ENCODE measurements at places on chromosomes 11 and 22.

GRCh38 chr11:34425867-34426266 lies 12.9 kb upstream of the CAT start:
- no peak for DNase-seq

DNA sequence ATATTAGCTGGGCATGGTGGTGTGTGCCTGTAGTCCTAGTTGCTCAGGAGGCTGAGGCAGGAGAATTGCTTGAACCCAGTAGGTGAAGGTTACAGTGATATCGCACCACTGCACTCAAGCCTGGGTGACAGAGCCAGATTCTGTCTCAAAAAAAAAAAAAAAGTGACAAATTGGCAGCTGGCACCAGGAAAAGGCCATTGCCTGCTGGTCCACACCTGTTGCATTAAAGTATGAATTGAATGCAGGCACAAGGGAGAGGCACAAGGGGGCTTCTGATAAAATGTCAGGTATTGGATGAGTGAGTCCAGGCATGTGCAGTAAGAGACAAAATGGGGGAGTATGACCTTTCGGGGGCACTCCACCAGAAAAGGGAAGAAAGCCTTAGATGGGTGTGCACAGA lies 28.2 kb downstream of the ZNF70 start:
- DNase-seq, result no peak

- DNase-seq, result no peak
Measured at GRCh38 chr22:41620589-41621098, at the start of gene DESI1. Gene DESI1, minus strand, starts transcription at chr22:41621043. Its CDS starts 204 bp downstream, at chr22:41620839.

- no peak for DNase-seq
Measured at GRCh38 chr22:46595545-46595944, 24.6 kb upstream of the GRAMD4 start.

GRCh38 chr11:20022363-20023081 lies 137.8 kb downstream of the DBX1 start:
- DNase-seq, result no peak

DNA sequence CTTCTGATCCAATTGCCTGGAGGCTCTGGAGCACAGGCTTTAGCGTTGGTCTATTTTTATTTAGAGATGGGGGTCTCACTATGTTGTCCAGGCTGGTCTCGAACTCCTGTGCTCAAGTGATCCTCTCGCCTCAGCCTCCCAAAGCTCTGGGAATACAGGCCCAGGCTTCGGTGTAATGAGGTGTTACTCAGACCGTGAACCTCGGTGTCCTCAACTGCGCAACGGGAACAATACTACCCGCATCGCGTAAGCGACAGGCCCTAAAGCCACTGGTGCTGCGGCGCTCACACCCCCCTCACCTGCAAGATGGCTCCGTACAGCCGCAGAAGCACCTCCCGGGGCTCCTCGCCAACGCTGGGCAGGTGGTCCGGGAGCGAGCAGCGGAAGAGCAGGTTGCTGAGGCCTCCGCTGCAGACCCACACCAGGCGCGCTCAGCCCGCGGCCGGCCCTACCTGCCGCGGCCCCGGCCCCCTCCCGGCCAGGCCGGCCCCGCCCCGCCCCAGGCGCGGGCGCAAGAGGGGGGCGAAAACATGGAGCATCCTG lies 628 bp downstream of the CHKB start:
- DNase-seq, result no peak

GRCh38 chr11:4619514-4619913 lies 11.5 kb upstream of the TRIM68 start:
- no peak for DNase-seq

DNA sequence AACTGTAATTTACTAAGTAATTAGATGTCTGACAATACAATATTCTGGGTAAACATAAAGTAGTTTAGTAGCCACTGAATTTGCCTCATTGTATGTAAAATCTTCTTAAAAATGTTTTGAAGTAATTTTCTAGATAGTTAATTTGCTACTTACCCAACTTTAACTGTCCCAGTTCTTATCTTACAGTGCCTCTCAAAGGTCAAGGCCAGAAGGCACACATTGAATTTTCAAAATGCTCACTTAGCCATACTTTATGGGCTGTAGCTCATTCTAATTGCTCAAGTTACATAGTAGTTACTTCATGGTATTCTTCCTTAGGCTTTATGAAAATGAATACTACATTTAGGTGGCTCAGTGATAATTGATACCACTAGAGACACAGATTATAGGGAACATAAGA lies 666.6 kb downstream of the CNTN5 start:
- no peak for DNase-seq

GRCh38 chr11:32030875-32031503 lies 59.9 kb upstream of the RCN1 start:
- DNase-seq, result no peak

- DNase-seq, result no peak
Measured at GRCh38 chr11:3008746-3009336, 16.7 kb upstream of the NAP1L4 start.

DNA sequence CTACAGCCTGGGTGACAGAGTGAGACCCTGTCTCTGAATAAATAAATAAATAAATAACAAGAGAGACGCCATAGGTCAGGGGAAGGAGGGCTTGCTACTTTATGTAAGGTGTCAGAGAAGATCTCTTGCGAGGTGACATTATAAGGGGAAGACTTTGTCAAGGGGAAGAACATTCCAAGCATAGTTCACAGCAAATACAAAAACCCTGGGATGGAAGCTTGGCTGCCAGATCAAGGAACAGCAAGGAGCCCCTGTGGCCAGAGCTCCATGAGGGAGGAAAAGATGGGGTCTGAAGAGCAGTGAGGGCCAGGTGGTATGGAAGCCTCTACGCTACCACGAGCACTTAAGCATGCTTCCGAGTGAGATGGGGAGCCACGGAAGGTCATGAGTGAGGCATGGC lies 62.3 kb downstream of the AHNAK start:
- DNase-seq, result no peak

GRCh38 chr11:82873919-82874333 lies 26.3 kb downstream of the PRCP start:
- DNase-seq, result no peak

DNA sequence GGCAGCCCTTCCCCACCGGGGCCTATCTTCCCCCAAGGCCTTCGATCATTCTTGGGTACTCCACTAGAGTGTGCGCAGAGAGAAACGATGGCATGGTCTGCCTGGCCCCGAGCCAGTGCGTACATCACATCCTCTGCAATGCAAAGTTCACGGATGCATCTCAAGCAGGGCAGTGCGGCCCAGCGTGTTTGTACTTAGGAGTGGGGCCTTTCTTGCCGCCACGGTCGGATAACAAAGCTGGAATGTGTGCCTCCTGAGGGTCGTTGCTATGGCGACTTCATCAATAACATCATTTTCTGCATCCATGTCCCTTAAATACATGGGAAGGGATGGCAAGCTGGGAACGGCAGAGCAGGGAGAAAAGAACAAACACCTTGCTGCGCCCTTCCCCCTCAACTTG lies 73.9 kb downstream of the SCUBE1 start:
- no peak for DNase-seq
